ENCODE measurements at places on chromosomes 7 and 10.

GRCh38 chr7:69414555-69414954, 183.7 kb upstream of the AUTS2 start:
- no peak for DNase-seq

- peak; percentile 24 for DNase-seq
These were observed 176.5 kb downstream of the TCF7L2 start for GRCh38 chr10:113126229-113127201.

GRCh38 chr7:84364708-84365107, 170.1 kb upstream of the SEMA3A start:
- no peak for DNase-seq

- DNase-seq, result no peak
These were observed 392.5 kb downstream of the RPS24 start for GRCh38 chr10:78426181-78426580.

DNA sequence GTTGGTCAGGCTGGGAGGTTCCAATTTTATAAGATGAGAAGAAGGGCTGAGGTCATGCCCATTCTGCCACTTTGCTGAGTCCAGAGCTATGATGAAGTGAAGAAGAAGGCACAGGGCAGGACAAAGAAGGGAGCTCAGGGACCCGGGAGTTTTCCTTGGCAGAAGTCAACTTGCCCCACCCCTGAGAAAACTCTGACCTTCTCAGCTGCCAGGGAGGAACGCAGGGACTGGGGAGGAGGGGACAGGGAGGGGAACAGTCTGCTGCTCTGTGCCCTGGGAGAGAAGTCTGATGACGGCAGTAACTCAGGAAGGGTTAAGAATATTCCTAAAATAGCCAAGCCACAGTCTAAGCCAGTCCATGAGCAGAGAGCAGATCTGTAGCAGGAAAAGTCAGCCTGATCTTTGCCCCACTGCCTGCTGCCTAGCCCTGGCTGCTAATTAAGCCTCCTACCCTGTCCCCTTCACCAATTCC, 11.7 kb downstream of the ADIRF start:
- DNase-seq, result no peak

GRCh38 chr7:122416336-122416735, 111.8 kb upstream of the FEZF1 start:
- DNase-seq, result no peak
